ENCODE measurements at places on chromosomes 2 and 18. TPM values are rescaled to one million over a fixed set of nuclear protein-coding genes. Genes with fewer than 3 reads are reported as not detected.
A peak's percentile ranks its signal among the peaks of the same experiment; 100 is the strongest.

Gene KIF5C
- polyA plus RNA-seq = 4.6 TPM

Gene EPHA4
- polyA plus RNA-seq = 56.1 TPM

Gene SOX11
- polyA plus RNA-seq = 17.3 TPM

Gene AQP12B
- polyA plus RNA-seq = 3.4 TPM

Gene TP53I3
- polyA plus RNA-seq = 56.5 TPM

Gene BMP10
- polyA plus RNA-seq = not detected

GRCh38 chr2:197599285-197599965, 76.0 kb downstream of the RFTN2 start:
- DNase-seq = no peak

- no peak for DNase-seq
Measured at GRCh38 chr2:61045226-61045625, 20.4 kb upstream of the SANBR start.

- DNase-seq = no peak
Measured at GRCh38 chr2:100235581-100235980, 86.7 kb downstream of the LONRF2 start.

- DNase-seq = no peak
Measured at GRCh38 chr2:168727904-168728470, 74.5 kb upstream of the NOSTRIN start.

DNA sequence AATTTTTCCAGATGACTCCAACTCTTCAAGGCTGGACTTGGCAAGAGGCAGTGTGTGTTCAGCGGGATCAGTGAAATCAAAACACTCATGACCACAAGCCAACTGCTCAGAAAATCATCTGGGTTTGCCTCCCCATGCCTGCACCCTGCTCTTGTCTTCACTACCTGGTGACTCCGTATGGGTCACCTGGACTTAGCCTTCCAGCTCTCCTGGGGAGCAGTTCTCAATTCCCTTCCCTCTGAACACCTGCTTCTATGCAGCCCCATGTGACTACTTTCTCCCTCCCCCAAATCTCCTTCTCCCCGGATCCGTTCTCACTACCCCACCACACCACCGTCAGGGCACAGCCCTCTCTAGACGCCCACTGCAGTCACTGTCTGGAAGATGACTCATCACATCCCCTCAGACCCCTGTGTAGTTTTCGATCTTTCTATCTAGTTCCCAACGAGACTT, 130.2 kb upstream of the ID2 start:
- DNase-seq = no peak

- DNase-seq = peak; percentile 42
Measured at GRCh38 chr2:105746177-105747080, 1.7 kb downstream of the NCK2 start.

DNA sequence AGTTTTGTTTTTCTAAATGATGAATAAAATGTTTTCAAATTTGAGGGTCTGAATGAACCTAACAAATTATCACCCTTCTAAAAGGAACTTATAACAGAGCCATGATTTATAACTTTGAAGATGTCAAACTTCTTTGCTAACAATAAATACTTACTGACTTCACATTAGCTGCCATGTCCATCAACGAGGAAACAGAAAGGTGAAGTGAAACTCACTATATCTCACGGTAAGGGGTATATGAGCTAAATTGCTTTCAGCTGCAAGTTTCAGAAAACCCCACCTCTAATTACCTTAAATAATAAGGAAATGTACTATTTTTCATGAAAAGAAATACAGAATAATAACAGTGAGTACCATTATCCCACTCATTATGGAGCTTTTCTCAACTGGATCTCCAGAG, 350.8 kb upstream of the NT5C1B start:
- no peak for DNase-seq

- no peak for DNase-seq
Measured at GRCh38 chr18:58394602-58395425, 234.1 kb downstream of the ALPK2 start.

GRCh38 chr2:12066986-12067385, 320.6 kb downstream of the LPIN1 start:
- DNase-seq = no peak

- peak; percentile 36 for DNase-seq
Measured at GRCh38 chr2:167509586-167509985, 621.3 kb downstream of the XIRP2 start.

GRCh38 chr18:40531051-40531450, 1424.0 kb upstream of the PIK3C3 start:
- no peak for DNase-seq

DNA sequence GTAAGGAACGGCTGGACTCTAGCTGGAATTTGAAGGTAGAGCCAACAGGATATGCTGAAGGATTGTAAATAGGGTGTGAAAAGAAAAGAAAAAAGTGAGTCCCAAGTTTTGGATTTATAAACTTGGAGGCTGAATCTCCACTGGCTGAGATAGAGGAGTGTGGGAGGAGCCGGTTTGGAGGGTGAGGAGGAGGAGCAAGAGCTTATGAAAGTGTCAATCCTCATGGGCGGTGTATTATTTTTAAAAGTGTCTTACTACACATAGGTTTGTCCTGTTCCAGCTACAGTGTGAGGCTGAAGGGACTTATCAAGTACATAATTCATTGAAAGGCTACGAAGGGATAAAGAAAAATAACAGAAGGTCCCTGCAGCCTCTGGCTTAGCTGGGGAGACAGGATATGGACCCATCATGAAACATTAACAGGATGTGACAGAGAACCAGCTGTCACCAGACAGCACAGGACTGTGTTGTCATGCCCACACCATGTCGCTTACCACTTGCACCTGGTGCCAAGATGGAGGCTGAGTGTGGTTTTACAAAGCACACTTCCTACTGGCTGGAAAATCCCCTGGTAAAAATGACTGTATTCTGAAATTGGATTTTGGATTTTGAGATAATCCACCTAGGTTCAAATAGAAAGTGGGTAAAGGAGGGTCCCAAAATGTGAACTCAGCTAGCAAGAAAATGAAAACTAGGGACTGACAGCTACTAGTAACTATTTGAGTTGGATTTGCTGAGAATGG, 2.5 kb upstream of the MREG start:
- no peak for DNase-seq

DNA sequence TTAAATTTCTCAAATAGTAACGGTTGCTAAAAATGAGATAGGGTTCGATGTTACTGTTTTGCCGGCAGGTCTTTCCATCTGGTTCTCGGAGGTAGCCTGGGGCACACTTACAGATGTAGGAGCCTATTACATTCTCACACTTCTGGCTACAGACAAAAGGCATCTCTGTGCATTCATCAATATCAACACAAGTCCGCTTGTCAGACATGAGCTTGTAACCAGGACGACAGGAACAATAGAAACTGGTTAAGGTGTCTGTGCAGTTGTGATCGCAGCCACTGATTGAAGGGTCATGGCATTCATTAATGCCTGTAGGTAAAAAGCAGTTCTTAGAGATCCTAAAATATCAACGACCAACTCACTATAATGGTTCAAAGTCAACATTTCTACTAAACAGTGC, 116.3 kb downstream of the DHRS9 start:
- DNase-seq = no peak

DNA sequence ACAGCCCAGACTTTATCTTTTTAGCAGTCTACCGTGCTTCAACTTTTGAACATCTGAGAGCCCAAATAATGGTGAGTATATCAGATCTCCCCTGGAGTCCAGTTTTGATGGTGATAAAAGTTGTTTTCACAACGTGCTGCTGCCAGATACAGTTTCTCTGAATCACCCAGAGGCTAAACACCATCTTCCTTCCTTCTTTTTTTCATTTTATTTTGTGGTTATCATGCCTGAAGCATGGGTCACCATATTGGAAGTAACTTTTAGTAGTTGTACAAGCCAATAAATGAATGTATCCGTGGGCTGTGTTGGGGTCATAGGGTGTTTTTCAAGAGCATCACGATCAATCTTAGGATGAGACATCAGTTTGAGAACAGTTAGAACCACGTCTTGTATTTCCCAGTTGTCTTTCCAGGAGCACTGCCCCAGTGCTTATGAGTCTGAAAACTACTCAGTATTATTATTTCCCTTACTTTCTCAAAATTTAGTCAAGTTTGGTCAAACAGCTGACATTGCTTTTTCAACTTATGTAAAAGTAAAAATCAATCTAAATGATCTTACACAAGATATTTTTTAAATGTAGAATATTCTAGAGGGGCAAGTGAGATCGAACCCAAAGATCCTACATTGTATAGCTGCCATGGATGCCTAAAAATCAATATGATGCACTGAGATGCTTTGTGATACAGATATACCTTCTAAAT, 311.4 kb downstream of the CTNNA2 start:
- DNase-seq = no peak

DNA sequence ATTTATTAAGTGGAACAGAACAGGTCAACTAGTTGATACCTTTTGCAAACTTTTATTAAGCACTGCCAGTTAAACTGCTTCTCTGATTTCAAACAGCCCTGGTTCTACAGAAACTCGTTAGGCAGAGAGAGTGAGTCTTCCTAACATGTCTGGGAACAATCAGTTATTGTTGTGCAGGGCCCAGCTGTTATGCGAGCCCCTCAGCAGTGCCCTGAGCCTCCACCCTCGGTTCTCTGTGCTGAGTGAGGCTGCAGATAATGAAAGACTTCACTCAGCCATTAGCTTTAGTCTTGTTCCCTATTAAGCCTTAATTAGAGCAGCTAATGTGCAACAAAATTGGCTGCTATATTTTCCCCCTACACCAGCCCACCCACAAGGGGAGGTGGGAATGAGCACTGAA, 39.6 kb downstream of the KCTD18 start:
- peak; percentile 39 for DNase-seq

DNA sequence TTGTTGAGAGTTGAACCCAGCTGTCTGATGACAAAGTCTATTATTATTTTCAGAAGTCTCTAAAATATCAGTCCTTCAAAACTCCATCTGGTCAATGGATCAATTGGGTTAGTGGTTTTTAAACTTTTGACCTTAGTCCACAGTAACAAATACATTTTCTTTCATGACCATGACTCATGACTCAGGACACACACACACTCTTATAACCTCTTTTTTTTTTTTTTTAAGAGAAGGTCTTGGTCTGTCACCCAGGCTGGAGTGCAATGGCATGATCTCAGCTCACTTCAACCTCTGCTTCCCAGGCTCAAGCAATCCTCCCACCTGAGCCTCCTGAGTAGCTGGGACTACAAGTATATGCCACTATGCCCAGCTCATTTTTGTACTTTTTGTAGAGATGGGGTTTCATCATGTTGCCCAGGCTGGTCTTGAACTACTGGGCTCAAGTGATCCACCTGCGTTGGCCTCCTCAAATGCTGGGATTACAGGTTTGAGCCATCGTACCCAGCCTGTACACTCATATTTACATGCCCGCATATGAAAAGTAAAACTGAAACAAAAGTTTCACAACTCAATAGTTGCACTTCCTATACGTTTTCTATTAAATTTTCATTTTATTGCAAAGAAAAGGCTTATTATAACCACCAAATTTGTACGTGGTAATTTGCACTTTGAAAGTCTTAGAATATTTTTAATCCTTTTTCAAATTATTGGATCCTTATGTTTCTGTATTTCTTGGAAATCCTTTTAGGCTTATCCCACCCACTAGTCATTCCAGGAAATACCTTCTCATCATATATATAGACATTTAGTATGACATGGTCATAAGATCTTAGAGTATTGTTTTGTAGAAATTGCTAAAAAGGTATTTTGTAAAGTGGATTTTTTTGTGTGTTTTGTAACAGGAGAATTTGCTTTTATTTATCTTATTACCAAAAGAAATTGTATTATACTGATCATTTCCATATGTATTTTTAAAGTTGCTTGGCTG, 199.0 kb downstream of the LPIN1 start:
- no peak for DNase-seq

DNA sequence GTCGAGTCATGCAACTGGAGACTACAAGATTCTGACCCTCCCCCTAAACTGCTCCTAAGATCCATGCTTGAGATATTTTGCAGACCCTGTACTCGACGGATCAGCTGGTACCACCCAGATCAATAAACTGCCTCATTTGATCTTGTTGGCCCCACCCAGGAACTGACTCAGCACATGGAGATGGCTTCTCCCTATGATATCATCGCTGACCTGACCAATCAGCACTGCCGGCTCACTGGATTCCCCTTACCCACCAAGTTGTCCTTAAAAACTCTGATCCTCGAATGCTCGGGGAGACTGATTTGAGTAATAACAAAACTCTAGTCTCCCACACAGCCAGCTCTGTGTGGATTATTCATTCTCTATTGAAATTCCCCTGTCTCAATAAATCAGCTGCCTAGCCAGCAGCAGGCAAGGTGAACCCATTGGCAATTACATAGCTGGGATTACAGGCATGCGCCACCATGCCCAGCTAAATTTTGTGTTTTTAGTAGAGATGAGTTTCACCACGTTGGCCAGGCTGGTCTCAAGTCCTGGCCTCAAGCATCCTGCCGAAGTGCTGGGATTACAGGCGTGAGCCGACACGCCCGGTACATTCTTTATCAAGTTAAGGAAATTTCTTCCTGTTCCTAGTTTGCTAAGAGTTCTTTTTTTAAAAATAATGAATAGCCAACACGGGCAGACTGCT, 43.6 kb downstream of the VPS54 start:
- no peak for DNase-seq

- DNase-seq = no peak
Measured at GRCh38 chr18:48567388-48567787, 28.6 kb downstream of the CTIF start.

- DNase-seq = no peak
Measured at GRCh38 chr2:68284896-68285295, 32.6 kb upstream of the PPP3R1 start.

DNA sequence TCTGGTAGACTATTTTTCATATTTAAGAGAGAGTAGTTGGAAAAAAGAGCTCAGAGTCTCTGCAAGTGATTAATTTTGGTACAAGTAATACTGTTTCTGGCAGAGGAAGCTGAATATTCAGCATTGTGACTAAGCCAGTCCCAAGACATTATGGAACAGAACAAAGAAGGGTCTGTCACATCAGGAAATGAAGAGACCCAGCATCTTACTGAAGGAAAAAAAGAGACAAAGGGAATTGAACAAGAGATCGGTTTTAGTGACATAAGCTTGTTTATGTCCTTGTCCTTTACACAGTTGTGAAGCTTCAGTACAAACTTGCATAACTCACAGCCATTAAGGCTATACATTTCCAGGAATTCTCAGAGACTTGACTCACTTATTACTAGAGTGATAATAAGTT, 568.5 kb upstream of the SLC8A1 start:
- peak; percentile 4 for DNase-seq

GRCh38 chr2:8872821-8873432, 35.5 kb upstream of the KIDINS220 start:
- DNase-seq = peak; percentile 53

DNA sequence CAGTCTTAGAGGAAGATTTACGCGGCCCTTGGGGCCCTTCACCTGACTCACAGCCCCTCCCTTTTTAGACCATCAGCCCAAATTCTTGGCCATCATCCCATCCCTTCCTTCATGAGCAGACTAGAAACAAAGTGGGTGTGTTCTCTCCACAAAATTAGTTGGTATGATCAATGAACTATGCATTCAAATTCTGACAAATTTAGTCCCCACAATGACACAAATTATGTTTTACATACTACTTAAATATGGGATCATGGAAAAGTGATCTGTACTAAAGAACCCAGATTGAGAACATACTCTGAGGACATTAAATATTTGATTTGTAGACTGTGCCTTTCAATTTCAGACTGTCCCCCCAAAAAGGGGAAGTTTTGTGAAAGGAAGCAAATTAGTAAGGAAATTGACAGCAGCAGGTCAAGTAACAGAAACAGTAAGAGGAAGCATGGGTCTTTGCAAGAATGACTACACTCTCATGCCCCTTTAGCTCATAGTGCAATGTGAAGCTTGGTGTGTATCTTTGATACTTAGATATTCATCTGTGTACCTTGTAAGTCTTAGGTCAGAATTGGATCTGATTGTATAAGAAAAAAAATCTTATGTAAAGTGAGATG, 2.2 kb upstream of the MAPRE2 start:
- no peak for DNase-seq
